Tibial nerve (tissue), 4 donors: ENCODE measurements at places on chromosomes 7 and 10. TPM values are rescaled to one million over a fixed set of nuclear protein-coding genes. Genes with fewer than 3 reads are reported as not detected.

- peak; percentile 51 for DNase-seq
These were observed at the start of gene ETV1 for GRCh38 chr7:13989126-13989948. Gene ETV1, minus strand, starts transcription at chr7:13989666. Its CDS starts 614 bp downstream, at chr7:13989052.

- no peak for DNase-seq
These were observed 186.3 kb upstream of the ADARB2 start for GRCh38 chr10:1923586-1923985.

DNA sequence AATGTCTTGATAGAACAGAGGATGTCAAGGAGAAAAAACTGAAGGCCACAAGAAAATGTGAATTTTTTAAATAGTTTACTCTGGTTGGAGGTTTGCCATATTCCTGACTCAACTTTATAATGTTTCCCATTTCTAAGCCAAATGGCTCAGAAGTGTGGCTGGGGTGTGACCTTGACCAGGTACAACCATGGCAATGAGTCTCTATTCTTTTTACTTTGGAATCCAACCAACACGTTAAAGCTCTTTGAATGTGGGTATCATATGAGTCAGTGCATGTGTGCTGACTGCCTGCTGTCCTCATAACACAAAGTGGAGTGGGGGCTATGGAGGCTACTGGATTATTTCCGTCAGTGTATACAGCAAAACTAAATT lies 33.5 kb upstream of the DLD start:
- no peak for DNase-seq

- no peak for DNase-seq
These were observed 1120.0 kb downstream of the SORCS1 start for GRCh38 chr10:106044503-106044902.

The WNT8B gene
- total RNA-seq = not detected

The ZNF862 gene
- 36.7 TPM for total RNA-seq

The PITRM1 gene
- 83.7 TPM for total RNA-seq
